ENCODE measurements at places on chromosomes 12 and 14.

GRCh38 chr12:4224206-4224889 lies 49.2 kb upstream of the CCND2 start:
- DNase-seq = no peak

DNA sequence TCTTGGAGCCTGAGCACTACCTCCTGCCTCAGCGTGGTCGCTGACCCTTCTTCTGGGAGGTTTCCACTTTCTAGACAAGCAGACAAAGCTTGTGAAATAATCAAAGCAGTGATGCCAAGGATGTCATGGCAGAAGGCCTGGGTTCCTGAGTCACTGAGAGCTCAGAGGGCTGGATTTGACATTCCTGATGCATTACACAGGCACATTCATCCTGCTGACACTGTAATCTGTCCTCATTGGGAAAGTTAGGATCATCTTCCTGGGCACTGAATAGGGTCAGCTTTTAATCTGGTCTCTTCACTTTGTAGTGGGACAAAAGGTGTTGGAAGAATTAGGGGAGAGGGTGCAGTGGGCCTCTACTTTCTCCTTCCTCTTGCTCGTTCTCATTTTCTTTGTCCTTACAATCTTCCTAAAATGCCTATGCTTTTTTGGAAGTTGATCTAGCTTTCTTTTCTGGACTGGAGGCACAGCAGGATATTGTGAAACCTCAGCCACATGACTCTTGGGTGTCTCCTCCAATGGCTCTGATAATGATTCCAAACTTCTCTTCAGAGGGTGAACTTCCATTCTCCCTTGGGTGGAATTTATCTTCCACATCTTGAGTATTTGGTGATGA lies 29.6 kb downstream of the EEA1 start:
- no peak for DNase-seq

DNA sequence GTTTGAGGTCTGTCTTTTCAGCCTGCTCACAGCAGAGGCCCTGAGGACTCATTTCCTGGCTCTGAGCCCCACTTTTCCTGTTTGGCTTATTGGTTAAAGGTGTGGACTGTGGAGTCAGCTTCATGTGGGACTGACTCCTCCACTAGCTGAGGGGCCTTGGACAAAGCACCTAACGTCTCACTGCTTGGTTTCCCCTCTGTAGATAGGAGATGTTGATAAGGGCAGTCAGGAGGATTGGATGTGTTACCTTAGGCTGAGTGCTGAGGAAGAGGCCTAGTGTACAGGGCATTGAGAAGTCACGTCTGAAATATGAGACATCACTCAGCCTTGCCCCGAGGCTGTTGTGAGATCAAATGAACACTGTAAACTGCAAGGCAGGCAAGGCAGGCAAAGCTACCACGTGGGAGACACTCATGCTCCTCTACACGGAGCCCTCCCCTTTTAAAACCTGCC lies 27.1 kb upstream of the TCL1A start:
- DNase-seq = peak; percentile 73

DNA sequence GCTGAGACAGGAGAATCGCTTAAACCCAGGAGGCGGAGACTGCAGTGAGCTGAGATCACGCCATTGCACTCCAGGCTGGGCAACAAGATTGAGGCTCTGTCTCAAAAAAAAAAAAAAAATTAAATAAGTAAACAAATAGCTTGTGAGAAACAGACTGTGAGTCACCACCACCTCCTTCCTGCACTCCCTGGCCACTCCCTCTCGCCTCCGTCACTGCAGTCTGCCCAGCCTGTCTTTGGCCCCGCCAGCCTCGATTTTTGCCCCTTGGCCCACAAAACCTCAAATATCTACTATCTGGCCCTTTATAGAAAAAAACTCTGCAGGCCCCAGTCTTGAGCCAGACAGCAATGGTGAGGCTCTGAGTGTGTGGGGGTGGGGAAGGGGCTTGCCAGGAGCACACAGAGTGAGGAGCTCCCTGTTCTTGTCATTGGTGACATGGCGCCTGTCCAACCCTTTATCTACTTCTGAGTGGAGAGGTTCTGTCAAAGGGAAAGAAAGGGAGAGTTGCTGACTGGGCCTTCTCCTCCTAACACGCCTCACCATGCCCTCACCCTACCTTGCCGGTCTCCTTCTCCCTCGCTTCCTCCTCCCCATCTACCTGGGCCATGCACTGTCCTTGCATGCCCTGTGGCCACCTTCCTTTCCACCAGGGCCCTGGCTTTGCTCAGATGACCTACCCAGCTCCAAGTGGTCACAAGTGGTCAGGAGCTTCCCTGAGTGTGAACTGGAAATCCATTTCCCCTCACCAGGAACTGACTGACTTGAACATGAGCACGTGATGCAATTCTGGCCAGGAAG lies 22.1 kb downstream of the LGMN start:
- DNase-seq = no peak

- no peak for DNase-seq
These were observed 37.0 kb downstream of the B4GALNT3 start for GRCh38 chr12:496736-497135.

- DNase-seq = no peak
These were observed 306.6 kb upstream of the ATP2B1 start for GRCh38 chr12:90015228-90015627.

GRCh38 chr14:103621860-103622259 lies 7.2 kb upstream of the KLC1 start:
- no peak for DNase-seq

GRCh38 chr14:76237349-76237990 lies 85.7 kb downstream of the GPATCH2L start:
- no peak for DNase-seq

GRCh38 chr14:35361141-35361480 lies 43.4 kb downstream of the NFKBIA start:
- no peak for DNase-seq

DNA sequence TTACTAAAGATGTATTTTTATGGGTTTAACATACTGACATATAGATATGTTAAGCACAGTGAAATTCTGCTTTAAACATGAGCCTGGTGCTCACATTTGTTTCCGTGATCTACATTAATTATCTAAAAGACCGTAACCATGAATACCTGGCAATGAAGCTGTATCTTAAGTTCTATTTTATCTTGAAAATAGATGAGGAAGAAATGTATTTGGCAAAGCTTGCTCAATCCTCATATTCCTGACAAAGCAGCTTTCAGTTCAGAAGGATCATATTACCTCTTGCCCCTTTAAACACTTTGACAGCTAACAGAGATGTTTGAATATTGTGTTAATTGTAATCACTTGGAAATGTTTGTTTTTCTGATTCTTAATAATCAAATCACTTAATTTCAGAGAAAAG lies 9.8 kb downstream of the EPYC start:
- DNase-seq = peak; percentile 36

DNA sequence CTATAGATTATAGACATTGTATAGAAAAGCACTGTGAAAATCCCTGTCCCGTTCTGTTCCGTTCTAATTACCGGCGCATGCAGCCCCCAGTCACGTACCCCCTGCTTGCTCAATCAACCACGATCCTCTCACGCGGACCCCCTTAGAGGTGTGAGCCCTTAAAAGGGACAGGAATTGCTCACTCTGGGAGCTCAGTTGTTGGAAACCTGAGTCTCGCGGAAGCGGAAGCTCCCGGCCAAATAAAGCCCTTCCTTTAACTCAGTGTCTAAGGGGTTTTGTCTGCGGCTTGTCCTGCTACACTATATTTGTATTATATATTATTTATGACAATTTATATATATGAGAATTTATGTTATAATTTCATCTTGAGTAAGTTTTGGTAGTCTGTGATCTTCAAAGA lies 213.6 kb upstream of the AMIGO2 start:
- no peak for DNase-seq

GRCh38 chr14:53955671-53956426 lies 776 bp downstream of the BMP4 start:
- DNase-seq = no peak

DNA sequence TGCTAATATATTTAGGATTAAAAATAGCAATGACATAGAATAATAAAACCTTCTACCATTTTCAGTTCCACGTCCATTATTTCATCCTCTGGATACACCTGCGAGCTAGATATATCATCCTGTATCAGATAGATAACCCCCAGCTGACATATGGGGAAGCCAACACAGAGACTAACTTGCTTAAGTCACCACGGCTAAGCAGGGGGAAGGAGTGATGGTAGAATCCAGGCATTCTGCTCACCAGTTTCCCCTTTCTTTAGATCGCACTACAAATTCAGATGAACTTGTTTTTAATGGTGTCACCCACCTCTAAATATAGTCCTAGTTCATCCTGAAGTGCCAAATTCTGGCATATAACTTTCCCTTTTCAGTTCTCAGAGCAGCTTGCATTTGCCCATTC lies 110.1 kb downstream of the TXNDC16 start:
- DNase-seq = no peak

- no peak for DNase-seq
These were observed 77.9 kb upstream of the HOXC13 start for GRCh38 chr12:53860426-53861345.

- DNase-seq = peak; percentile 51
These were observed 11.0 kb upstream of the IRF2BPL start for GRCh38 chr14:77039285-77040058.

- DNase-seq = no peak
These were observed 20.0 kb downstream of the ZFP36L1 start for GRCh38 chr14:68772761-68773381.

DNA sequence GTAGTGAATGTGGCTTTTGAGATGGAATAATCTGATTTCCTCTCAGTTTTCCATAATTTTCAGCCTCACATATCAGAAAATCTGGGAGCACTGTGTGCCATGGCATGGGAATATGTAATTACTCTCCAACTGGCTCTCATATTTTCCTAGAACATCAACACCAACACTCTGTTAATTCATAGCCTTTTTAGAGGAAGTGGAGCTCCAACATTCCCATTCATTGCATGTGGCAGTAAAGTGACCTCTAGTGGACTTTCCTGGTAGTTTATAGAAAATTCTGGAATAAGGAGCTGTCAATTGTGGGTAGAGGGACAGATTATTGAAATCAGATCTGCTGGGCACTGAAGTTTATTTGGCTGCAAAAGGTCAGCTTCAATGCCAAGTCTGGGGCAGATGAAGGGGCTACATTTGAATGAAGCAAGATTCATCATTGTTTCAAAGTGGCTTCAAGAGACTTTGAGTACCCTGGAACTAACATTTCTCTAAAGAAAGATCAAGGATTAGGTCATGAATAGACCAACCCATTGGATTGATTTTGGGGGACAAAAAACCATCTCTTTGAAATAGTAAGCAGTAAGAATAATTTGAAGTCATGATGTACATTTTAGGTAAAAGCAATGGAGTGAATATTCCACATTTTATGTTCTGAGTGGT lies 23.6 kb upstream of the USP44 start:
- peak; percentile 75 for DNase-seq

- DNase-seq = no peak
These were observed 43.1 kb upstream of the CCDC196 start for GRCh38 chr14:66442953-66443571.
